Amniotic epithelial cell (primary cell): ENCODE measurements at places on chromosomes 12 and 14.

DNA sequence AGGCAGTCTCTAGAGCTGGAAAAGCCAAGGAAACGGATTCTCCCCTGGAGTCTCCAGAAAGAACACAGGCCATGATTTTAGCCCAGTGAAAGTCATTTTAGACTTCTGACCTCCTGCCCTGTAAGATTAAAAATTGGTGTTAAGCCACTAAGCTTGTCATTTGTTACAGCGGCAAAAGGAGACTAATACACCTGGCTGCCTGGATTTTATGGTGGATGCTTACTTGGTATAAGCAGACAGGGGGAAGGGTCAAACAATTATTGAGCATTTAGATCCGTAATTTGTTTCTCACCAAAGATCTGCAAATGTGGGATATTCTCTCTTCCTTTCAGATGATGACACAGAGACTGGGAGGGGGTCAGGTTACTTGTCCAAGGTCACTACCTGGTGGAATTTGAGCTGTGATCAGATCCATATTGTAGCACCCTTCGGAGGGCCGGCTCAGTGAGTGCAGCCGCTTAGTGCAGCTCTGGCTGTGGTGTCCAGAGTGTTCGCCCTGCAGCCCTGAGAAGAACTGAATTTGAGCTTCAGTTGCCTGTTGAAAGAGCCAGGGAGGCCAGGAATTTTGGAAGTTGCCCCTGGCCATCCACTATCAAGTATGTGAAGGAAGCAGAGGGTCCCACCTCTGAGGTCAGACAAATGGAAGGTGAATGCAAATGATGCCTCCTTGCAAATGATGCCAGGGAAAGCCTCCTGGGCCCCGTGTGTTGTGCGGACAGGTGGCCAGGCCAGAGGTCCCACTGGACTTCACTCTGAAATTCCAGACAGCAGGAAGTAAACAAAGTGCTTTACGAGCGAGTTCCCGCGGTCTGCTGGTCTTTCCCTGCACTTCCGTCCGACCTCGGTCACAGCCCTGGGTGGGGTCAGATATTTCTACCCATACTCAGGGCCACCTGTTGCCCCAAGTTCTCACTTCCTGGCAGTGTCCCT is 15.1 kb downstream of the GLRX5 start:
- DNase-seq = no peak

- DNase-seq = no peak
Measured at GRCh38 chr12:123076604-123077297, 74.1 kb downstream of the PITPNM2 start.

DNA sequence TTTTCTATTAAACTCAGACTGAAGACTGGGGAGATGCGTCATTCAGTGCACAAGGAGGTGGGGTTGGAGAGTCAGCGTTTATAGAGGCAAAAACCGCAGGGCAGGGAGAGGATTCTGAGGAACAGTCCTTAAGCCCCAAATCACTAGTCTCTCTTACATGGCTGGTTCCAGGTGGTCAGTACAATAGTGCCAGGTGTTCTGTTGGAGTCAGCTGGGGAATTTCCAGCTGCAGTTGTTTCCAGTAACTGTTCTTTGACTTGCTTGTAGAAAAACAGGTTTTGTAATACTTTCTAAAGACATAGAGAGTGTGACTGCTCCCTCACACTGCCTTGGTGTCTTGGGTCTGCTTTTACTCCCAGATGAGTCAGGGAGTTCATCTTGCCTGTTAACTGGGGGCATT is 192.2 kb downstream of the TMTC3 start:
- DNase-seq = peak; percentile 47

- no peak for DNase-seq
Measured at GRCh38 chr14:104545942-104546501, 33.5 kb upstream of the C14orf180 start.

GRCh38 chr12:46265734-46266133 is 3.1 kb downstream of the SLC38A1 start:
- DNase-seq = no peak

GRCh38 chr14:91142214-91142668 is 28.4 kb downstream of the DGLUCY start:
- no peak for DNase-seq

DNA sequence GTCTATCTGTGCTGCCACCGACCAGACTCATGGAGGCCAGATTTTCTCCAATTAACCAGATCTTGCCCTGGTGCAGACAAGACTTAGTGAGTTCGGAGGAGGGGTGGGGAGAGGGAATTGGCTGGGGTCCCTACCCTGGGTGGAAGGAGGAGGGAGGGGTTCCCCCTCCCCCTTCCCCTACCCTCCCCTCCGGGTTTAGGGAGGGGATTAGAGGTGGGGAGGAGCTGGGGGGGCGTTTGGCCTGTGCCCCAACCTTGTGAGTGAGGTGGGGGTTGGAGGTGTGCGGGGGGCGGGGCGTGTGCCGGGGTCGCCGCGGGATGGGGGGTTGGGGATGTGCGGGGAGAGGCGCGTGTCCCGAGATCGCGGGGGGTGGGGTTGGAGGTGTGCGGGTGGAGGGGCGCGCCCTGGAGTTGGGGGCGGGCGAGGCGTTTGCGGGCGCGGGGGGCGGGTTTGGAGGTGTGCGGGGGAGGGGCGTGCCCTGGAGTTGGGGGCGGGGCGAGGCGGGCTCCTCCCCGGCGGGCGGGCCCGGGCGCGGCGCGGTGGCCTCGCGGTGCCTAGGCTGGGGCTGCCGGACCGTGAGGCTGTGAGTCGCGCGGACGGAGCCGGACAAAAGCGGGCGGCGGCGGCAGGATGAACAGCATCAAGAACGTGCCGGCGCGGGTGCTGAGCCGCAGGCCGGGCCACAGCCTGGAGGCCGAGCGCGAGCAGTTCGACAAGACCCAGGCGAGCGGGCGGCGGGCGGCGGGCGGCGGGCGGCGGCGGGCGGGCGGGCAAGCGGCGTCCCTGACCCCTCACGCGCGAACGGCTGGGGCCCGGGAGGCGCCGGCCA is at the start of gene HIP1R:
HIP1R (plus strand) TSS at position 537 of the 829 bp plus-strand sequence; CDS start at position 631, 94 bp downstream.
- DNase-seq = no peak

GRCh38 chr12:15601210-15601800 is 187.9 kb downstream of the EPS8 start:
- peak; percentile 93 for DNase-seq

GRCh38 chr14:54472315-54472714 is 16.5 kb downstream of the GMFB start:
- DNase-seq = no peak

DNA sequence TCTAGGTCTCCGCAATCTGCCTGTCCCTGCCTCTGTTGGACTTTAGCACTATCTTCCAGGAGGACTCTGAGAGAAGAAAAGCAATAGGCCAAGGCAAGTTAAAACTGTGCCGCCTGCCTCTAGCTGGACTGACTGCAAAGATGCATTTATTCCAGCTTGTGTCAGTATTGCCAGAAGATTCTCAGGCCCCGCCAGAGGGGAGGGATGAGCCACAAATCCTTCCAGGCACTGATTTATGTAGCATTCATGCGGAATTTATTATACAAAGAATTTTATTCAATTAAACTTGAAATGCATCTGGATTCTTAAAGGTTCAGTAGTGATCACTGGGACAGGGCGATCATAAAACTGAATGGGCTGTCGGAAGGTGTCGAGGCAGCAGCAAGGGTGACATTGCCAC is 19.8 kb downstream of the MMAB start:
- DNase-seq = no peak

- peak; percentile 46 for DNase-seq
Measured at GRCh38 chr14:36976571-36977023, 195.8 kb downstream of the SLC25A21 start.

GRCh38 chr14:95502381-95502950 is 14.0 kb downstream of the SYNE3 start:
- DNase-seq = peak; percentile 67

DNA sequence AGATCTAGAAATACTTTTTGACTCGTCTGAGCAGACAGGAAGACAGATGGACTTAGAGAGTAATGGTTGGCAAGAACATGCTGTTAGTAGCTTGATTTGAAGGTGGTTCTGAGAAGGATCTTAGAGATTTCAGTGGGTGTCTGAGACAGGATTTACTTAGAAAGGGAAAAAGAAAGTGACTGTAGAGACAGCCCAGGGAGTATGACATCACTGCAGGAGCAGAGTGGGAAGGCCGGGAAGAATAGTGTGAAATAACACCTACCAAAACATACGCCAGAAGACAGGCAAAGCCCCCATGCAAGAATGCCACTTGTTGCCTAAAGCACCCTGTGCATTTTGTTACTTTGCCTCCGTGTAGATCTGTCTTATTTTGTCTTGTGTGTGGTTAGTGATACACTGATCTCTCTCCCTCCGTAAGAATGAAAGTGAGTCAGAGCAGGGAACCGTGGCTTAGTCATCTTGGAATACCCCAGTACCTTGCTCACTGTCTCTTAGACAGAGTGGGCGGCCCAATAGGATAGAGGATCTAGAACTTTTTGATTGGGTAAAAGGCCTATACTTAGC is 161.3 kb upstream of the IFNG-AS1 start:
- DNase-seq = peak; percentile 97

GRCh38 chr12:96521895-96522682 is 32.7 kb downstream of the CFAP54 start:
- no peak for DNase-seq

DNA sequence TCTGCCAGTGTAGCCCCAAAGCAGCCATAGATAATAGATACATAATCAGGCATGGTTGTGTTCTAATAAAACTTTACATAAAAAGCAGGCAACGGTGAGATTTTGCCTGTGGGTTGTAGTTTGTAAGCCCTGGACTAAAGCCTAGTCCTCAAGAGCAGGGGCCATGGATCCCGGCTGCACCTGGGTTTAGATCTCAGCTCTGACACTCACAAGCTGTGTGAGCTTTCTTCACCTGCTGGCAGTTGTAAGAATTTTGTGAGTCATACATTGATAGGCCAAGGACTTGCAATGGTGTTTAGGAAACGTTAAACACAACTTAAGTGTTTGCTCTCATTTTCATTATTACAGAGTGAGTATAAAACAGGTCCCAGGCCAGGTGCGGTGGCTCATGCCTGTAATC is 395.8 kb upstream of the TBX3 start:
- peak; percentile 34 for DNase-seq

DNA sequence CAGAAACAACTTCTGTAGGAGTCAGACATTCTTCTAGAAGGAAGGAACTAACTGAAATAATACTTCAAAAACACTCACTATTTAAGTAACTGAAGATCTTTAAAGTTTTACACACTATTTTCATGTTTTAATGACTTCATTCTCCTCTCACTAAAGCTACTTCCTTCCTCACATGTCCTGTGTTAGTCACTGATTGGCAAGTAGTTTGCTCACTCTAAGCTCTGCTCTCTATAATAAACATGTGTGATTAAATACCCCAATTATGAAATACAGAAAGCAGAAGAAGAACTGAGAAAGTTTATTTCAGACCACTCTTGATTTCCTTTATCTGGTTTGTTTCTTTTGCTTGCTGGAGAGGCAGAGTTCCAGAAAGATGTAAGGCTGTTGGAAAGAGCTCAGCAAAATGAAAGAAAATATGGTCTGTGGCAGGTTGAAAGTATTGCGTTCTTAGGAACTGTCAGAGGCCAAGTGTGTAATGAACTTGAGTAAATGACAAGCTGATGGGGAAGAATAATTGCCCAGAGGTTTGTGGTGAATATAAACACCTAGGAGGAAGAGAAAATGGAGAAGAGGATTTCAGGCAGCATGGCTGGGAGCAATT is 522.0 kb upstream of the SEL1L start:
- DNase-seq = no peak

DNA sequence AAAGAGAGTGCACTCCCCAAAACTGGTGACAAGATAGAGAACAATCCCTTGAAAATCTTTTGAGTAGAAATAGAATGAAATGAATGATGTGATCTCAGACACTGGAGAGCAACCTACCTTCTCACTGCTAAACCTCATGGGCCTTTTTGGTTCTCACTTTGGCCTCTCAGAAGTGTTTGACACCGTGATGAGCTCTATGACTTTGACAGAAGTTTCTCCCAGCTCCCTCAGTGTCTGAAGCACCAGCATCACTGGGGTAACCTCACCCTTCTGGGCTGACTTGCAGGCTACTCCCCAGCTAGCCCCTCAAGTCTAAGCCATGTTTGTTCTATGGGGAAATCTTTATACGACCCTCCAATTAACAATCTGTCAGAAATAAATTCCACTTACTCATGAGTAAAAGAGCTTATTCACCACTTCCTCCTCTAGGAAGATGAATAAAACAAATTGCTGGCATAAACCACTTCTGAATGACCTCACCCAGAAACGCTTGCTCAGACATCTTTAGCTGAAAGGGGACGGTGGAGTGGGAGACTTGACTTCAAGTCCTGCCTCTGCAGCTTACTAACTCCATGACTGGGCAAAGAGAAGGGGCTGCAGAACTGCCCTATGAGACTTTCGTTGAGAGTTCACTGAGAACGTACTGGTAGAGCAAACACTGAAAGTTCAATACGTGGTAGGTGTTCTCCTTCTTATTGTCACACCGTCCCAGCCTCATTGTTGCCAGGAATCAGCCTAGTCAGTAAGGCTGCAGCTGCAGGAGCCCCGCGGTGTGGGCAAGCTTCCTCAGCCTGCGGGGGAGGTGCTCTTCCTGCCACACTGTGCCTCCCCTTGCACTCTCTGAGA is 46.5 kb downstream of the ST8SIA1 start:
- peak; percentile 53 for DNase-seq

- no peak for DNase-seq
Measured at GRCh38 chr14:70735043-70735442, 74.3 kb downstream of the MAP3K9 start.

DNA sequence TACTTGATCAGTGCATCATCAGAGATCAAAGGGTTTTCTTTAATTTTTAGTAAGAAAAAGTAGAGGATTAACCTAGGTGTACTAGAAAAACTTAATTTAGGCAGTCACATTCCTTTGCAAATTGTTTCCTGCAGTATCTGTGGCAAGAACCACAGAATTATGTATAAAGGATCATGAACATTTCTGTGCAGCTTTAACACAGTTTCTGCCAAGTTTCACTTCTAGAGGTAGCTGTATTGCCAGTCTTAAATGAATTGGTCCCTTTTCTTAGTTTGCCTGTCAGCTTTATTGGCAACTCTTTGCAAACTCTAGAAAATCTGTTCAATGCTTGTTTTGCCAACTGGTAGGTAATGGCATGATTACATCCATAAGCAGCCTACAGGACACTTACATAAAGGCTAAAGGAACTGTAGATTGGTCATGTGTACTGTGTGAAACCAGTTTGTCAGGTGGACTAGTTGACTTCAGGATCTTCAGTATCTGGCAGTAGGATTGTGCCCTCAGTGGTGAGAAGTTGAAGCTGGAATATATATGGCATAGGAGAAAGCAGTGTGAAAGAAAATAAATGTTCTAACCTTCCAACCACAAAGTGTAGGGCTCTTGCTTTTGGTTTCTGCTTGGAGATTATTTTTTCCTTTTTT is 75.9 kb downstream of the TTLL5 start:
- DNase-seq = no peak

GRCh38 chr14:104664588-104664987 is 24.8 kb upstream of the INF2 start:
- no peak for DNase-seq

GRCh38 chr12:19482551-19483109 is 43.3 kb downstream of the AEBP2 start:
- peak; percentile 40 for DNase-seq

DNA sequence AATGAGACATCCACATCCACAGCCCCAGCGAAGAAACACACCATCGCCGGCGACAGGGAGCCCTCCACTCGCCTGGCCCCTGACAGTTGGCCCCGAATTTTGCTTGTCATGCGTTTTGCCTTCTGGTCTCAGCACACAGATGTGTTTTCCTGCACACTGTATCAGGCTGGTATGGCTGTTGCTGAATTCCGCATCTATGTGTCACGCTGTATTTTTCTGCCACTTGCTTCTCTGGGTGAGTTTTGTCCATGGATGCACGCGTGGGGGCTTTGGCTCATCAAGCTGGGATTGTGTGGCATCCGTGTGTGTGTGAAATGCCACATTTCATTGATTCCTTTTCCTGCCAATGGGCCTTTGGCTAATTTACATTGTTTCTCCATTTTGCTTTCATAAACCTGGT is 26.5 kb downstream of the ARL6IP4 start:
- DNase-seq = peak; percentile 53
